ENCODE measurements at places on chromosomes 3 and 15.
A peak's percentile ranks its signal among the peaks of the same experiment; 100 is the strongest.

DNA sequence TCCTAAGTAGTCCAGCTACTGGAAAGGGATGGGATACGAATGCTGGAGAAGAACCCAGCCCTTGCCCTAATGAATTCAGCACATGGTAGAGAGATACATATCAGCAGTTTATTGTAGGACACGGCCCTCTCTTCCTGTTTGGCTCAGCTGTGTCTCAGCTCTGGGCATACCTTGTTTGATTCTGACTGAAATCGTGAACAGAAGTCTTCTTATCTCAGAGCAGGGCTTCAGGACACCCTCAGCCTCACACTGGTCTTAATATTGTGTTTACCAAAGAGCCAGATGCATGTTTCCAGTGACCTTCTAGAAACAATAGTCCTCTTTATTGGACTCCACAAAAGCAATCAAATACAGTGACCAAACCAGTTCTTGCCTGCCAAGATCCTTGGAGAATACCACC, 54.7 kb downstream of the FAM174B start:
- no peak for DNase-seq

DNA sequence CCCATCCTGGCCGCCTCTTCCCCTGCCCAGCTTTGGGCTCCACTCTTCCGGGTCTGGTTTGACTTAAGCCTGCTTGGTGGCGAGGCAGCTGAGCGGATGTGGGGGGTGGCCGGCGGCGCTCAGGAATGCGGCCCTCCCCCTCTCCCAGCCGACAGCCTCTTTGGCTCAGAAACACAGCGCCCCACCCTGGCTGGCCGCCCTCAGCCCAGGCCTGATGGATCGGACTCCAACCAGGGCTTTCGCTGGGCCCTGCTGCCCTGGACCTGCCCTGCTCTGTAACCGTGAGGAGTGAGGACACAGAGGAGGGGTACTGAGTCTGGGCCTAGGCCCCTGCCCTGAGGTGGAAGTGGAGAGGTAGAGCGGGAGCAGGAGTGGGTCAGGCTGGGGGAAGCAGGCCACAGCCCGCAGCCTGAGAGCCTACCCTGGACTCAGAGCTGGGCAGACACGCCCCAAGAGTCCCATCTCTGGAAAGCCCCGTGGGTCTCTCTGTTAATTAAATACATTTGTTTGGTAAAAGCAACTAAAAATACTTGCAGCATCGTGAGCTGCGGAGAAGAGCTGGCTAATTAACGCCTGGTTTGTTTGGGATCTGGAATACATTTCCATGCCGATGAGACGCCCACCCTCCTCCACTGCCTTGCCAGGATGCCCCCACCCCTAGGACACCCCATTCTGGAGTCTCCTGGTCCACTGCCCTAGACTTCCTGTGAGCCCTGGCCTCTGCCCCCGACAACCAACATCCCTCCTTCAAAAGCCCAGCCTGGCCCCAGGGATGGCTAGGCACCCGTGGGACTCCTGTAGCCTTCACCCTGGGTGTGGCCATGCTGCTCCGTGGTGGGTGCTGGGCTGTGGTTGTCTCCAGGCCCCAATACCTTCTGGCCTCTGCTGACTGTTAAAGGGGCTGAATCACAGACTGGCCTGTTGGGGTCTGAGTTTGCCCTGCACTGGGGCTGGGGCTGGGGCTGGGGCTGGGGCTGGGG, 19.6 kb downstream of the PLXNA1 start:
- DNase-seq: no peak

DNA sequence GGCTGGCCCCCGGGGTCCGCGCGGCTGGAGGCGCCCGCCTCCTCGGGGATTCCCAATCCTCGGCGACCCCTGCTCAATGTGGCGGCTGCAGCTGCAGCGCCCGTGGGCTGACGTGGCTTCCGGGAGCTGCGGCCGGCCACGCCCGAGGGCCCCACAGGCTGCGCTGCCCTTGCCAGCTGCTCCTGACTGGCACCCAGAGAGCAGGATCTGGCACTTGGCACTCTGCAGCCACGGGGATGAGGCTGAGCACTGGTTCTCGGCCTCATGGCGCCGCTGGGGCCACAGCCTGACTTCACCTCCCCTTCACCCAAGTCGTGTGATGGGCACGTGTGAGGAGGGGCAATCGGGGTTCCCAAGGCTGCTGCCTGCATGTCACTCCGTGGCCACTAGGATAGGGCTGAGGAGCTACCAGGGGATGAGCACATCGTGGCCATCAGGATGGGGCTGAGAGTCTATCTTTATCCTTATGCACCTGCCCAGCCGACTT, 267.8 kb upstream of the FRG2C start:
- no peak for DNase-seq

GRCh38 chr3:146912241-146913015, 307.3 kb upstream of the PLSCR5 start:
- DNase-seq: no peak

DNA sequence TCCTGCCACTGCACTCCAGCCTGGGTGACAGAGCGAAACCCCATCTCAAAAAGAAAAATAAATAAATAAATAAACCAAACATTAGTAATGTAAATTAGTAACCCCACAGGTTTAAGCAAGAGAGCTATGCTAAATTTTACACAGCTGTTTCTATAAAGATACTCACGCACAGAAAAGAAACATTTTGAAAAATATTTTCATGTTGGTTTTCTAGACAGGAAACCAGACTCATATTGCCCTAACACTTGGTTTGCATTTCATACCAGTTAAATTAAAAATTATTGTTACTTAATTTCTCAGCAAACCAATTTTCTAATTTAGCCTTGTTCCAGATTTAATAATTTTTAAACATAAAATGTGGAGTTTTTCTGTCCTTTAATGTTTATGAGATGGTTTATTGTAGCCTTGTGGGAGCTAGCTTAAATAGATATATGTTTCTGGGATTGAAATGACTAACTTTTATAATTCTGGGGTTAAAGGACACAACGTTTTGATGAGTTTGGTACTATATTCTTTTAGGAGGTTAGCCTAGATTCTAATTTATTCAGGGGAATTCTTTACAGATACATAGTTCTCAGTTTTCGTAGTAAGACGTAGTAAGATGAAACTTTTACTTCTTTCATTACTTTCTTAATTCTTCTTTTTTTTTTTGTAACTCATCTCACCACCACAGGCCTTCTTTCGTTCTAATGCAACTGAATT, 42.6 kb upstream of the SLC4A7 start:
- no peak for DNase-seq

GRCh38 chr3:194396859-194397756, 2.0 kb downstream of the GP5 start:
- peak; percentile 35 for DNase-seq

DNA sequence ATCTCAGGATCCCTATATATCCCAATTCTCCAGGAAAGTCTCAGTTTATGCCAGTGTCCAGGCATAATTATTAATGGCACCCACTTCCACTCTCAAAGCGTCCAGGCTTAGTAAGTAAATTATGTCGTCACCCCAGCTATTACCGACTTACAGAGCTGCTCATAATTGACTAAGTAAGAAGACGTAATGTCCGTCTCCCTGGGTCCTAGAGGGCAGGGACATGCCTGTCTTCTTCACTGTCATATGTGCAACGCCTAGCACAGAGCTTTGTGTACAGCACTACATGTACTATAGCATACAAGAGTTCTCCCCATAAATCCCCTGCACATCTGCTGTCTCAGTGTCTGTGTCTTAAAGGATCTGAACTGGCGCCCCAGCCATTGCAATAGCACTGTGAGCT, 23.9 kb upstream of the HRH1 start:
- DNase-seq: no peak

DNA sequence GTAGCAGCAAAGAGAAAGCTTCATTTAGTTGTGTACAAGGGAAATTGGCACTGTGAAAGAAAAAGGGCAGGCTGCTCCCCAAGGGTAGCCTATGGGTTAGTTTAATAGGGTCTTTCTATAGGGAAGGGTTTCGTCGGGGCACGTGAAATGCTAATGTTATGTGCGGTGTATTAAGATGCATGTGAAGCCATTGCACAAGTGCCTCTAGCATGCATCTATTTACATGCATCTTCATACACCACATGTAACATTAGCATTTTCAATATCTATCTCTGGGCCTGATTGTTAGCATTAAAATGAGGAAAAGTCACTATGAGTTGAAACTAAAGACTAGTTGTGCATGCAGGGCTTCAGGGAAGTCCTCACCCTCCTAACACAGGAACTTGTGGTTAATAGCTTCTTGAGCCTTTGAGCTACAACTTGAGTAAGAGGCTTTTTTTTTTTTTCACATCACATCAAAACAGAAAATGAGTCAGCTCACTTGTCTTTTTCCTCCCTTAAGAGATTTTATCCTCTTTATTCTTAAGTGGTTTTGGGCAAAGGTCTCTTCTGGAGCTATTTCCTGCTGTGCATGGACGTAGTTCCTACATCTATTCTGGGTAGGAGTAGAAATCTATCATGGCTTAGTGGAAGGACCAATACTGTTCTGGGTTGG, 613.4 kb downstream of the ZPLD1 start:
- no peak for DNase-seq

DNA sequence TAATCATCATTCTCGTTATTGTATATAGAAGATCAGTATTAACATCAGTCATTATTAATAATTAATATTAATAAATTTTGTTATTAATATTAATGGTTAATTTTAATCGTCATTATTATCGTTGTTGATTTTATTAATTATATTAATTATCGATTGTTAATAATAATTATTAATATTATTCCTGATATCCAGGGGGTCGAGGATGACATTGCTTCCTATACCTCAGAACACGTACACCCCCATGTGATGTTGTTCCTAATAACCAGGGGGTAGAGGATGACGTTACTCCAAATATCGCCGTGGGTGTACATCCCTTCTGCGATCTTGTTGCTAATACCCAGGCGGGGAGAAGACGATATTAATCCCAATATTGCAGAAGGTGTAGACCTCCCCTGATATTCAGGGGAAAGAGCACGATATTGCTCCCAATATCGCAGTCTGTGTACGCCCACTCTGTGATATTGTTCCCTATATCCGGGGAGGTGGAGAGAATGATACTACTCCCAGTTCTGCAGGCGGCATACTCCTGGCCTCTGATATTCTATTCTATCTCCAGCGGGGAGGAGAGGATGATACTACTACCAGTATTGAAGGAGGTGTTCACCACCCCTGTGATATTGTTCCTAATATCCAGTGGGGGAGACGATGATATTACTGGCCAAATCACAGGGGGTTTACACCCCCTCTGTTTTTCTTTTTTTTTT, 22.3 kb upstream of the BMF start:
- no peak for DNase-seq

DNA sequence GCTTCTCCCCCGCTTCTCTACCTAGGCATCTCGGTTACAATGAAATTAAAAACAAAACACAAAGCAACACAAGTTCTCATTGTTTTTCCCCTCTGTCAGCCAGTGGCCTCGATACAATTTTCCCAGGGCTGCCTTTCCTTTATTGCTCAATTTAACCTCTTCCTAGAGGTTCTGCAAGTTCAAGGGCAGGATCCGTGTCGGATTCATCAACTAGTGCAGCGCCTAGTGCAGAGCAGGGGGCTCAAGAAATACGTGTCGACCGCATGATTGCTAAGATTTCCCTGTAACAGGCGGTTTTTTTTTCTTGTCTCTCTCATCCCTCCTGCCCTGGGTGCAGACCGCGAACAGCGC, 1.4 kb upstream of the BHLHE40 start:
- no peak for DNase-seq

DNA sequence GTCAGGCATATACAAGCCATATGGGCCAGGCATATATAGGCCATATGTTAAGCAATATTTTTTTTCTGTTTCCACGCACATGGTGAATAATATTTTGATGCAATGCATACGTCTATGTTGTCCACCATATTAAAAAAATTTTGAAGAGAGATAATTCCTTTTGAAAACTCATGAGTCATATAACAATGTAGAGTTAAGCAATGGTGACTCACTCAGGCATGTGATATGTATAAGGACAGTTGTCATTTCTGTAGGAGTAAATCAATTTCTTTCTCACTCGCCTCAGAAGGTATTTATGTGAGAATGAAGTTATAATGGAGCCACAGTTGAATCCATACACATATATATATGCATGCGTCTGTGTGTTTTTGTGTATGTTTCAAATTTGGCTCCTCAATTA, 272.6 kb downstream of the EPHA3 start:
- no peak for DNase-seq

GRCh38 chr3:73257186-73257585, 195.7 kb downstream of the EBLN2 start:
- DNase-seq: no peak

- no peak for DNase-seq
Observed at GRCh38 chr15:49706805-49707204, 86.0 kb downstream of the DTWD1 start.

- no peak for DNase-seq
Observed at GRCh38 chr3:140273542-140274195, 338.7 kb downstream of the CLSTN2 start.

DNA sequence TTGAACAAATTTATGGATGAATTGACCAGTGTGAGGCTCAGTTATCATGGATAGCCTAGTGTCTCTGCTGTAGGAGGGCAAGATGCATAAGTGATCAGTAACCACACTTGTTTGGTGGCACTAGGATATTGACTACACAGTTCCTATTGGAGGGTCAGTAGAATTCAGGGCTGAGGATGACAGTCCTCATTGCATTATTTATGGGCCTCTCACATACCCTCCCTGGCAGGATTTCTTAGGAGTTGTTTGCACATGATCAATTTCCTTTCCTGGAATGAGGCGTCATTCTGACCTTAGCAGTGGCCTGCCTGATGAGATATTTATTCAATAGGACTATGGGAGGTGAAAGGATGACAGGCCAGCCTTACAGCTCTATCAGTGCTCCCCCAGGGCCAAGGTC, 125.1 kb upstream of the AGBL1 start:
- no peak for DNase-seq

- no peak for DNase-seq
Observed at GRCh38 chr3:14140668-14141067, 15.8 kb downstream of the TMEM43 start.

DNA sequence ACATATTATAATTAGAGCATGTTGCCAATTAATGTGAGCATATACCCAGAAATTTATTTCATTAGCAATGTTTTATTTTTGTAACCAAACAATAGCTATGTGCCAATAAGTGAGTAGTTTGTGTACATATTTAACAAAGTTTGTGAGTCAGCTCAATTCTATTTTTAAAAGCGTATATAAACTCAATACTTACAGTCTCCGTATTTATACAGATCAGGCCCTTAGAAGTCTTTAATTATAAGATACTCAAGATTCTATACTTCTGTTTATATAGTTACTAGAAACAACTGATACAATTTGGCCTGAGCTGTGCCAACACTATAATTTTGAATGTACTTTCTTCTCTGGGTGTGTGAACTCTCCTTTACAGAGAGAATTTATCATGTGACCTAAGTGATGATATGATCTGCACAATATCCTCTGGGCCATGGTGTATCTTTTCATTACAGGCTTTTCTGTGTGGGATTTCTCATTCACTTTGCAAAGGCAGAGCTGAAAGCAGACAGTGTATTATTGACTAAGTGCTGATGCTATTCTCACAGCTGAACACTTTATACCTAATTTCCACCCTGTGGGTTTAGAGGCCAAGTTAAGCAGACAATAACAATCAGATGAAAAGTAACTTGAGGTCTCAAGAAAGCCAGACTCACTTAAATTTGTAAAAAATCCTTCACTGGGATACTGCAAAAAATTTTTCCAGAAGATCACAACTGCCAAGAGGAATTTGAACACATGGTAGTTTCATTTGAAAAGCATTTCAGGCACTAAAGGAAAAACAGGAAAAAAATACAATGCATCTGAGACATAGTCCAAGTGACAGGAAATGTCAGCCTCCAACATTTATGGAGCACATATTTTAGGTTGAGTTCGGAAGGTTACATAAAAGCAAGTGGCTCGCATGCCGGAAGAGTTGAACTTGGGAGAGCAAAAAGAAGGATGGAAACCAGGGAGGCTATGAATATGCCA, 277.9 kb upstream of the SEMA6D start:
- no peak for DNase-seq

- DNase-seq: no peak
Observed at GRCh38 chr15:93372865-93373223, 283.8 kb upstream of the RGMA start.

Data from stimulated activated CD4-positive, alpha-beta T cell treated with anti-CD3 and anti-CD28 coated beads, Interleukin-15, amount 100 ng/mL, for 48 hours (primary cell).